CD4-positive, alpha-beta T cell treated with Interleukin-1 beta for 1 hour (primary cell): ENCODE measurements at places on chromosomes 3 and 15.

DNA sequence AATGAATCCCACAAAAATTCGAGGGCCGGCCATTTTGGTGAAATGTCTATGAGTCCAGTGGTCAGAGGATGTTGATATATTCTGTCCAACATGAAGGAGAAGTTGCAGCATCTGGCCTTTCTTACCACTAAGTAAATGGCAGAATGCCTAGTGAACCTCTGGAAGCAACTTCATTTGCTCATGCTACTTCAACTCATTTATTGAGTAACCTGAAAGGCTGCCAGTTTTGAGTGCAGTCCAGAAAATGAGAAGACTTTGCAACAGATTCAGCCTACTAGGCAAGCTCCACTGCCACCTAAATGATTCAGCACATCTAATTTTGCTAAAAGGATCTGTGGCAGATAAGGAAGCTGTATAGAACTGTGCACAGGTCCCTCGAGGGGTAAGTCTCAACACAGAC lies 265.0 kb downstream of the OPA1 start:
- DNase-seq, result no peak

GRCh38 chr15:79322306-79322705 lies 11.4 kb downstream of the TMED3 start:
- DNase-seq, result no peak

- DNase-seq, result no peak
These were observed 54.9 kb upstream of the SNRK start for GRCh38 chr3:43231276-43232000.

GRCh38 chr15:69071260-69071659 lies 56.8 kb downstream of the NOX5 start:
- no peak for DNase-seq

GRCh38 chr3:21718943-21719591 lies 31.9 kb downstream of the ZNF385D start:
- no peak for DNase-seq

DNA sequence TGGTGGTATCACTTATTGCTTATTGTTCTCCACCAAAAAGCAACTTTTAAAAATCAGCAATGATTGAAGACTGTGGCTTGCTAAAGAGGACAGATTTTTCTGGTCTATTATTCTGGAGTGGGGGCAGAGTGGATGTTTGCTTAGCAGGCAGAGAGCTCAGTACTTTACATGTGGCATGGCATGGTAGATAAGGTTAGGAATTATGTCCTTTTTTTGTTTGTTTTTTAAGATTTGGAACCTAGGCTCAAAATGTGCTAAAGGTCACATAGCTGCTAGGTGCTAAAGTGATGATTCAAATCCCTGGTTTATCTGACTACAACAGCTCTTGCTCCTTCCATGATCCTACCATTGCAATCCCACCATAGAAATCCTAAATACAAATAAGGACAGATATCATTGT lies 331.0 kb upstream of the ADAMTS9 start:
- no peak for DNase-seq

GRCh38 chr3:40044487-40044886 lies 235.1 kb downstream of the MYRIP start:
- DNase-seq, result no peak

DNA sequence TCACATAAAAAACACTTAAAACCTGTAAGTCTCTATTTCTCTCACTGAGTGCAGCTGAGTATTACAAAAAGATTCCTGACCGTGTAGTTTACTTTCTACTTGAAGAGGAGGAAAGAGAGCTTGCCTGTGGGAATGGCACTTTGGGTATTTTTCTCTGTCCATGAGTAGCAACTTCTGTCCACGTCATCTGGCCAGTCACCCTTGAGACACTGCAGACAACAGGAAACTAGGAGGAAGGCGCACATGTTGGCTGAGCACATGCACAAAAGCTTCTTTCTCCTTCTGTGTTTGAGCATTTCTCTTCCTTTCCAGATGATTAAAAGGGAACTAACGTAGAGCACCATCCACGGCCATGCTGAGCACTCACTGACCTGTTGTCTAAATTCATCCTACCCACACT lies 19.7 kb downstream of the STARD5 start:
- no peak for DNase-seq

DNA sequence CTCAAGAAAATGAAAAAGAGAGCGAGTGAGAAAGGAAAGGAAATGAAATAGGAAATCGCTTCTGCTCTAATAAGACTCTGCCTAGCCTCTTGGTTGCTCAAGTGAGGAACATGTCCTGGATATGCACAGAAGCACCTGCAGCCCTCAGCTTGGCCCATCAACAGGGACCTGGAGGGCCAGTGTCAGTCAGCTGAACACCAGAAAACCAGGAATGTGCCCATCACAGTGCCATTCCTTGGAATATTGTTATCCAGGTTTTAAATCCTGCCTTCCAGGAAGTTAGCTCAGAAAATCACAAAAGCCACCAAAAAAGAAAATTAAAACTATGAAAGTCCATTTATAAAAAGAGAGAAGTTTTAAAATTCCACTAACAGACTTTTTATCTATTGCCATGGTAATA lies 173.4 kb upstream of the TPM1 start:
- no peak for DNase-seq

- DNase-seq, result no peak
These were observed 5.4 kb upstream of the PLOD2 start for GRCh38 chr3:146166415-146166821.

DNA sequence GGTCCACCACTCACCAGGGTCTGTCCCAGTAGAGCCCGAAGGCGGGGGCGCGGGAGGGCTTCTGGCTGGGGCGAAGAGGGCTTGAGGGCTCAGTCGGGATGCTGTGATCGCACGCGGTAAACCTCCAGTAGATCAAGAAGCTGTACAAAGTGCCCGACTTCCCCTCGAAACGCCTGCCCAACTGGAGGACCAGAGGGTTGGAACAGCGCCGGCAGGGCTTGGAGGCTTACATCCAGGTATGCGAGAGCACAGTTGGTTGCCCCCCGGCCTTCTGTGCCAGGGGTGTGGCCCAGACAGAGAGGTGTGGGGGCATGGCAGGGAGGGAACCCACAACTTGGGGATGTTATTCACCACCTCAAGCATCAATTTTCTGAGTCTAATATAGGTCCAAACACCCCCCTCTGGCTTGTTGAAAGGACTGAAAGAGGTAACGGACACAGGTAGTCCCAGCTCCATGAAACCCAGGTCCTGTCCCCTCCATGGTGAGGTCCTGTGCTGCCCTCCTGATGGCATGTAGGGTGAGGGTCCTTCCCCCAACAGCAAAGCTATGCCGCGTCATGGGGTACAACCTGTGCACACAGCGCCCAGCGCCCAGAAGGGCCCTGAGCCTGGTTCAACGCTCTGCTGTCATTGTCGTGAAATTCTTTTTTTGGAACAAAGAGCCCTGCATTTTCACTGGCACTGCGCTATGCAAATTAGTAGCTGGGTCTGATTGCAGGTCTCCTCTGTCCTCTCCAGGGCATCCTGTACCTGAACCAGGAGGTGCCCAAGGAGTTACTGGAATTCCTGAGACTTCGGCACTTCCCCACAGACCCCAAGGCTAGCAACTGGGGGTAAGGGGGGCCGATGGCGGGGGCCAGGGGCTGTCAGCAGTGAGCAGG lies 1.2 kb downstream of the SNX22 start:
- DNase-seq, result no peak

GRCh38 chr15:40192942-40193341 lies 32.1 kb downstream of the BUB1B start:
- no peak for DNase-seq
